NCI-H2171 (cell line): ENCODE measurements at places on chromosomes 4 and X.

DNA sequence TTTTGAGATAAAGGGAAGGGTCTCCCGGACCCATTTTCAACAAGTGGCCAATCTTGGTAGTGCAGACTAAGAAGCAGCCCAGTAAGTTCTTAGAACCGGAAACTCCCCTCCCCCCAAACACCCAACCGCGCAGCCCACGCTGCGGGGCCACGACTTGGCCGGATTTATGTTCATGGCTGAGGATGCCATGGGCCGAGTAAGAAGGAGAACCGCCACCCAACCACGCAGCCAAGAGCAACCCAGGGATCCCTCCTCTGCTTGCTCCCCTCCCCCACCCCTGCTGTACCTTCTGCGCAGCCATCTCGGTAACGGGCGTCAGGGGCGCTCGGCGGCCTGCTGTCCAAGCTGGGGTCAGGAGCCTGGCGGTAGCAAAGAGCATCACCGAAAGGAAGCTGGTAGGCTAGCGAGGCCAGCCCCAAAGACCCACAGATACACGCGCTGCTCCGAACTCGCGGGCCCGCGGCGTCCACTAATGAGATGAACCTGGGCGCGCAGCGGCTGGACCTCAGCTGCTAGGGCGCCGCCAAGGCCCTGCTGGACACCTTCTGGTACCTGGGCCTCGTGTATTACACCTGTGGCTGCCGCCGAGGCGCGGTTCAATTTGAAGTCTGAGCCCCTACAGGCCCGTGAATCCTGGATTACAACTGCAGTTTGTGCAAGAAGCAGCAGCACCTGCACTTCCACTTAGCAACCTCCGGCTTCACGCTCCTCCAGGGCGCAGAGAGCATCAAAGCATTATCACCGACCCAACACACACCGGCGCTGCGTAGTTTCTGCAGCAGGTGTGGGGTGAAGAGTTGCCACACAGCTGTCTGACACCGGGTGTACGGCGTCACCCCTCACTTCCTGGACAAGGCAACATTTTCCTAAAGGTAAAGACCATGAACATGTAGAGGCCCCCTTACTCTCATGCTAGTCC, 63.4 kb downstream of the NUDT10 start:
- DNase-seq: no peak

DNA sequence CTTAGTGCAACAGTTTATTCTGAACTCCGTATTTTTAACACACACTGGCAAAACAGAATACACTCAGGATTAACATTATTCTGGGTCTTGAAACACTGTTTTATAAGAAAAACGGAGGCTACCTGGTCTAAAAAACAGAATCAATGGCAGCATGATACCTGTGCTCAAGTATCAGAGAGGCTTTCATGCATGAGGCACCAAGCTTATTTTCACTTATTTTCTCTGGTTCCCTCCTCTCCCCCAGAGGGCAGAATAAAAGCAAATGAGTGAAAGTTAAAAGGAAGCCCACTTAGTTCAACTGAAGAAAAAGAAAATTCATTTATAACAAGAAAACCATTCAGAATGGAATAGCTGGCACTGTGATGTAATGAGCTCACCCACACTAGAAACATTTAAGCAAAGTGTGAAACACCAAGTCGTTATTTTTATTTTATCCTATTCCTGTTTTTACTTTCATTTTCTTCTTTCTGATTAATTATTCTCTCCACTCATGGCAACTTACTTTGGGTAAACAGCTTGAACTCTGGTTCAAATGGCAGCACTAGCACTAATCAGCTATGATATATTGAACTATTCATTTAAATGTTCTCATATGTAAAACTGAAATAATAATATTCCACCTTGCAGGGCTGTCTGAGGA, 211.8 kb downstream of the PPP3CA start:
- no peak for DNase-seq

- no peak for DNase-seq
These were observed 9.8 kb upstream of the TIGD2 start for GRCh38 chr4:89101256-89102161.

DNA sequence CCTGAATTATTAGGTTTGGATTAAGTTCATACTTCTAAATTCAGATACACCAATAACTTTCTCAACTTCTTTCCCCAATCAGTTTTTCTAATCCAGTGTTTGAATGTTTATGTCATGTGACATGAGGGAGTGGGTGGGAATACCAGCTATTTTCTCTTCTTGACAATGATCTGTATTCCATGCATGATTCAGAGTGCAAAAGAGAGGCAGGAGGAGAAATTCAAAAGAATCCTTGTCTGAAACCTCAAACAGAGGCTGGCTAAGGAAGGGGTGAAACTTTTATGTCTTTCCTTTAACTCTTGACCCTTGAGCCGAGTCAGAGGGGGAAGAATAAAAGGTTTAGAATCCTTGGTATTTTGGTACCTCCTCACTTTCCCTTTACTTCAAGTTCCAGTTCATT, 544.7 kb downstream of the SPRY1 start:
- no peak for DNase-seq

- DNase-seq: no peak
These were observed 56.8 kb downstream of the HMGB2 start for GRCh38 chr4:173277340-173277739.

- no peak for DNase-seq
These were observed 44.9 kb downstream of the SH3KBP1 start for GRCh38 chrX:19842542-19842941.

- DNase-seq: no peak
These were observed 16.0 kb upstream of the LSM6 start for GRCh38 chr4:146159384-146160058.

DNA sequence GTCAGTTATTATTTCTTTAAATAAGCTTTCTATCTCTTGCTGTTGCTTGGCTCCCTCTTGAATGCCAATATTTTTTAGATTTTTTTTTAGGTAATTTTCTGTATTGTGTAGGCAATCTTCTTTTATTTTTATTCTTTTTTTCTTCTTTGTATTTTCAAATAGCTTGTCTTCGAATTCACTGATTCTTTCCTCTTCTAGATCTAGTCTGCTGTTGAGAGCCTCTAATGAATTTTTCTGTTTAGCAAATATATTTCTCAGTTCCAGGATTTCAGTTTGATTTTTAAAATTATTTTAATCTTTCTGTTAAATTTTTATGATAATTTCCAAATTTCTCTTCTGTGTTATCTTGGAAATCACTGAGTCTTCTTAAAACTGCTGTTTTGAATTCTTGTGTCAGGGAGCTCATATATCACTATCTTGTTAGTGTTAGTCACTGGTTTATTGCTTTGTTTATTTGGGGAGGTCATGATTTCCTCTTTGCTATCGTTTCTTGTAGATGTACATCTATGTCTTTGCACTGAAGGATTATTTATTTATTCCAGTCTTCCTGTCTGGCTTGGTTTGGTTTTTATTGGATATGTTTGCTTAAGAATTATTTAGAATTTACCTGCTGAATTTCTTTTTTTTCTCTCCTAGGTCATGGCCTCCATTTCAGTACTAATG, 39.9 kb upstream of the GPRIN3 start:
- no peak for DNase-seq

- no peak for DNase-seq
These were observed 4.8 kb upstream of the HGFAC start for GRCh38 chr4:3436798-3437581.

GRCh38 chr4:15706646-15707362, 3.9 kb downstream of the BST1 start:
- DNase-seq: no peak

GRCh38 chr4:86901864-86902263, 9.6 kb upstream of the C4orf36 start:
- no peak for DNase-seq
